M059J (cell line): ENCODE measurements at places on chromosomes 3 and 15.
A peak's percentile ranks its signal among the peaks of the same experiment; 100 is the strongest.

DNA sequence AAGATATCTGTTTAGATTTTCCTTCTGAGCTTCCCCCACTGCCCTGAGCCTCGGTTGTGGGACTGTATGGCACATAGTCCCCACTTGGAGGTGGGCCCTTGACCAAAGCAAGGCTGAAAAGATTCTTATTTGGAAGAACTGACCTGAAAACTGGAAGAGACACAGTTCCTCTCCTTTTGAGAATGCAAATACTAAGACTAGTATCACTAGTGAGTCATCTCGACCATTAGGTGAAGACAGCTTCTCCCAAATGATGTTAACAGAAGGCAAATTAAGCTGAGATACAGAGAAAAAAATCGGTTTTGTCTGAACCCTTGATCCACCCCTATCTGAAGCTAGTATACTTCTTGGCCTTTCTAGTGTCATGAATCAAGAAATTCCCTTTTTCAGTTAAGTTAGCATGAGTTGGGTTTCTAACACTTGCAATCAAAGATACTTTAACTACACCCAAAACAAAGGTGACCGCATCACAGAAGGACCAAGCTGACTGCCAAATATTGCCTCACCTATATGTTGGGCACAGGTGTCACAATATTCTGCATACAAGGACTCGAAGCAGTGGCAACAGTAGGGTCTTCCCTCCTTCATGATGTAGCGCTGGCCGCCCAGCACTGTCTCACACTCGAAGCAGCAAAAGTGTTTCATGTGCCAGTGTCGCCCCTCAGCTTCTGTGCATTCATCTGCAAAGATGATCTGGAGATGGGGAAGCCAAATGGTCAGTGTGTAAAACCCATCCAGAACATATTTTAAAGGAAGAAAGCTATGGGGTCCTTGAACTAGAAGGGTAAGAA is 72.4 kb downstream of the PRICKLE2 start:
- DNase-seq, result no peak

GRCh38 chr3:133882986-133883586 is 12.6 kb downstream of the RAB6B start:
- no peak for DNase-seq

GRCh38 chr3:129506231-129506742 is 22.2 kb upstream of the RHO start:
- no peak for DNase-seq

DNA sequence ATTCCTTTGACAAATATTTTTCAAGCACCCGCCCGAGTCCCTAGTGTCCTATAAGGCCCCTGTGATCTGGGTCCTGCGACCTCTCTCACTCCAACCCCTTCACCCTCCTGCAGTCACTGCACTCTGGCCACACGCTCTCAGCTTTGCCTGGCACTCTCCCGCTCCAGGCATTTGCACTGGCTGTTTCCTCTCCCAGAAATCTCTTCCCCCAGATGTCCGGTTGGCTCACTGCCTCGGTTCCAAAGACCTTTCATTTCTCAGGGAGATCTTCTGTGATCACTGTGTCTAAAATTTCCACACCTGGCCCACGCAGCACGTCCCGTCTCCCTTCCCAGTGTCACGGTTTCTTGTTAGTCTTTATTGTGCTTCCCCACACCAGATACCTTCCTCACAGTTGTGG is 97.4 kb downstream of the WNT7A start:
- DNase-seq, result peak; percentile 5

GRCh38 chr3:9129365-9129764 is 120.1 kb downstream of the SRGAP3 start:
- DNase-seq, result peak; percentile 59

GRCh38 chr15:85430406-85431204 is 50.2 kb downstream of the AKAP13 start:
- no peak for DNase-seq

GRCh38 chr3:188918093-188918492 is 253.7 kb upstream of the TPRG1 start:
- no peak for DNase-seq

DNA sequence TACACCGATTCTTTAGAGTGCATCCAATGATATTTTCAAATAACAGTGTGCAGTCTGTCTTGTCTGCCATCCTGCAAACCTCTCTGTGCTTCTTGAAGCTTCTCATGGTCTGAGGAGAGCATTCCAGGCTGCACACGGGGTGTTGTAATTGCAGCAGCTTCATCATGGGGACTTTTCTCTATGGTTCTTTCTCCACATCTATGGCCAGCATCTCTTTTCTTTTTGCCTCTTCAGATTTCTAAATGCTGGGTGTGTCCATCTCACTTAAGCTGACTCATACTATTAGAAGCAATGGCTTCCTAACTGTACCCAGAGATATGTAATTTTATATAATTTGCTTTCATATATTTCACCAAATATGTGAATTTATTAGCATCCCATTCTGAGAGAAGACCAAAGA is 63.8 kb upstream of the EPHB3 start:
- DNase-seq, result no peak

DNA sequence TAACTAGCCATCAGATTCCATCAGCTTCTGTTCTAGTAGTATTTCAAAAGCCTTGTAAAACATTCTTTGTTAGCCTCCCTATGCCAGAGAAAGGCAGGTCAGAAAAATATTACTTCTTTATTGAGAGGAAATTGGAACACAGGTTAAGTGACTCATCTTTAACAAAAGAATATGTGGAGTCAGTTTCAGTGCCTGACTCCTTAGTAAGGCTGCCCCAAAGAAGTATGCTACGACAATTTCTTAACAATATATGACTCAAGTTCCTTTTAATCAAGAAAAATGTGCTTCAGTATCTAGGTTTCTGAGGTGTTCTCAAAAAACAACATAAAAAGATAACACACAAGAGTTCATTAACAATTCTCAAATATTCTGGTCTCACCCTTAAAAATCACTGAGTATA is 139.2 kb downstream of the VPS13C start:
- DNase-seq, result no peak
